ENCODE measurements at places on chromosomes 11 and 22.

- no peak for DNase-seq
These were observed 7.1 kb downstream of the MGAT3 start for GRCh38 chr22:39463931-39464390.

GRCh38 chr11:105392556-105392955 is 217.3 kb upstream of the GRIA4 start:
- DNase-seq: no peak

DNA sequence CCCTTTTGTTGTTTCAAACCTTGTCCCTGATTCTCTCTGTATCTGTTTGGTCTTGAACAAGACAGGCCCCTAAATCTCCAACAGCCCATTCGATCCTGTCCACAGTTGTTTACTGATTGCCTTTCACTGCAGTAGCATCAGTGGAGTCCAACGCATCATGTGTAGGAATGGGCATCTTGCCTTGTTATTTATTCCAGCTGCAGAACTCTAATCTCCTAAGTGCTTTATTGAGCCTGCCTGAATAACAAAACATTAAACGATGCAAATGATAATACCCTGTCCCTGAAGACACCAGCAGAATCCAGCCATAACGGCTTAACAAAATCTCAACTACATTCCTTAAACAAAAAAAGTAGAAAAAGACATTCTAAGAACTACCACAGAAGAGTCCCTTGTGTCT is 50.1 kb downstream of the SLC35F2 start:
- DNase-seq: no peak

- no peak for DNase-seq
These were observed 2.4 kb downstream of the CBX6 start for GRCh38 chr22:38869663-38870062.

GRCh38 chr11:117997406-117997805 is 11.2 kb downstream of the IL10RA start:
- no peak for DNase-seq

DNA sequence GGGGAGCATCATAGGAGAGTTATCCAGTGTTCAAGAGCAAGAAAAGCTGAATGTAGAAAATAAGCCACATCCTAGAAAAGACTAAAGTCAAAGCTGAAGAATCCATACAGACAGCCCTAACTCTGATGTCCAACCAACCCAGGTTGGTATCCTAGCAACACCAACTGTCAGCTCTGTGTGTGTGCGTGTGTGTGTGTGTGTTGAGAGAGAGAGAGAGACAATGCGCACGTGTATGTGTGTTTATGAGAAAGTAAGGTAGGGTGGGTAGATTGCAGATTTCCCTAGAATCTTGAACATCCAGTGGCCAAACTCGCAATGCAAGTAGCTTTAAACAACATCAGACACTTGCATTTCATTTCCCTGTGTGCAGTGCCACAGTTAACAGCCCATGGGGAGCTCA is 274.9 kb downstream of the FAM181B start:
- no peak for DNase-seq

- no peak for DNase-seq
These were observed 89.9 kb downstream of the MTNR1B start for GRCh38 chr11:93059117-93059957.

GRCh38 chr22:17007852-17008731 is at the start of gene GAB4:
GAB4 (minus strand) TSS chr22:17008222; CDS start chr22:17008114, 108 bp downstream.
- no peak for DNase-seq

DNA sequence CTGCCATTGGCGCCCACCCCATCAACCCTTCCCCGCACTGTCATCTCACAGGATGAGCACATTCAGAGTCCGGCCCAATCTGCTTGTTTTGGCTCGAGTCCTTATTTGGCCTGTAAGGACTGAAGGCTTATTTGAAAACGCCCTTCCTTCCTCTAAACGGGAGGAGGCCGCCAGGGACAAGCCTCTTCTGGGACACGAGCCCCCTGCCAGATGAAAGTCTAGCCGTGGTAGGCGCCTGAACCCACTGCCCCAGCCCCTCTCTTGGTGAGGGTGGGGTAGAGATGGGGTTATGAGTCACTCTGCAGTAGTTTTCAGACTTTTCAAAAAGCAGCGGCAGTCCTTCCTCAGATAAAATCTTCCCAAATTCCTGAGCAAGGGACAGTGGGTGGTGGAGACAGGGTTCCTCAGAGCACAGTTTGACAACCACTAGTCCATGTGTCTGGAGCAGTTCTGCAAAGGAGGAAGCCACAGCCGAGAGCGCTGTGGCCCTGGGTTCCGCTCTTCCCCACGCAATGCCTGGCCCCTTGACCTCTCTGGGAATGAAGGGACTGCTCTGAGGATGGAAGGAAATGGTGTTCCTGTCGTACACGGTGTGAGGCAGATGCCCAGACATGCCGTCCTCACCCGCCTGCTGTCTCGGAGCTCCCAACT is 57.0 kb downstream of the MYH9 start:
- no peak for DNase-seq

Measured in NCI-H1436 treated with DMSO at 0.1 percent for 48 hours (cell line).